ENCODE measurements at places on chromosomes 11 and 22.
A peak's percentile ranks its signal among the peaks of the same experiment; 100 is the strongest.

GRCh38 chr11:25562417-25562816 is 769.5 kb upstream of the ANO3 start:
- DNase-seq: no peak

DNA sequence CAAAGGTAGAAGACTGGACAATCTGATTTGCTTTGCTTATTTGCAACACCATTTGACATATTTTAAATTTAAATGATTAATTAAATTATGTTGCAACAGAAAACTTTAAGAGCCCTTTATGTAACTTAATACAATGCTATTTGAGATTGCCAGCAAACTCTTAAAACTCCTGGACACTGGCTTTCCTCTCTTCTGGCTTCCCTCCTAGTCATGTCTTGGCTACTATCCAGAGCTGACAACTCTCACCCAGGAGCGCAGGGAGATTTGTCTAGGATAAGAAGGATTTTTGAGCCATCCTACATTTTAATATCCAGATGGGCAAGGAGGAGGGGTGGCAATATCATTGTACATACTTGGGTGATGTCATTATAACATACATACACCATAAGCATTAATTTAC is 134.3 kb downstream of the ELP4 start:
- no peak for DNase-seq

GRCh38 chr11:76702336-76703128 is 32.0 kb upstream of the LRRC32 start:
- no peak for DNase-seq

GRCh38 chr11:79040348-79040747 is 400.5 kb downstream of the TENM4 start:
- no peak for DNase-seq

- no peak for DNase-seq
Measured at GRCh38 chr22:27993201-27993635, 74.2 kb upstream of the PITPNB start.

DNA sequence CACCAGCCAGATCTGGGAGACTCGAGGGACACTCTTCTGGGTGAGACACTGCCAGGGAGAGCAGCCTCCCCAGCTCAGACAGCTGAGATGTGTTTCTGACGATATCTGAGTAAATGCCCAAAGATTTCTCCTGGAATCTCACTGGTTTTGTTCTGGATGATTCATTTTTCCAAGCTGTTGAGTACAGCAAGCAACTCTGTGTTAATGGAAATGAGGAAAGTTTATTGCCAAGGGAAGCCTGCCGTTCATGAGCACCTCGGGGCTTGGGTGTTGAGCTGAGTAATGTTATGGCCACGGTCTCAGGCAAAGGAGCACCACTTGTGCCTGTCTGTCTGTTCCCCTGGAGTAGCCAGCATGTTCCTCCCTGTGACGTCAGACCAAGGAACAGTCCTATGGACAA is 1132.4 kb downstream of the BRD1 start:
- DNase-seq: no peak

- peak; percentile 24 for DNase-seq
Measured at GRCh38 chr11:20501971-20502370, 97.4 kb upstream of the SLC6A5 start.

DNA sequence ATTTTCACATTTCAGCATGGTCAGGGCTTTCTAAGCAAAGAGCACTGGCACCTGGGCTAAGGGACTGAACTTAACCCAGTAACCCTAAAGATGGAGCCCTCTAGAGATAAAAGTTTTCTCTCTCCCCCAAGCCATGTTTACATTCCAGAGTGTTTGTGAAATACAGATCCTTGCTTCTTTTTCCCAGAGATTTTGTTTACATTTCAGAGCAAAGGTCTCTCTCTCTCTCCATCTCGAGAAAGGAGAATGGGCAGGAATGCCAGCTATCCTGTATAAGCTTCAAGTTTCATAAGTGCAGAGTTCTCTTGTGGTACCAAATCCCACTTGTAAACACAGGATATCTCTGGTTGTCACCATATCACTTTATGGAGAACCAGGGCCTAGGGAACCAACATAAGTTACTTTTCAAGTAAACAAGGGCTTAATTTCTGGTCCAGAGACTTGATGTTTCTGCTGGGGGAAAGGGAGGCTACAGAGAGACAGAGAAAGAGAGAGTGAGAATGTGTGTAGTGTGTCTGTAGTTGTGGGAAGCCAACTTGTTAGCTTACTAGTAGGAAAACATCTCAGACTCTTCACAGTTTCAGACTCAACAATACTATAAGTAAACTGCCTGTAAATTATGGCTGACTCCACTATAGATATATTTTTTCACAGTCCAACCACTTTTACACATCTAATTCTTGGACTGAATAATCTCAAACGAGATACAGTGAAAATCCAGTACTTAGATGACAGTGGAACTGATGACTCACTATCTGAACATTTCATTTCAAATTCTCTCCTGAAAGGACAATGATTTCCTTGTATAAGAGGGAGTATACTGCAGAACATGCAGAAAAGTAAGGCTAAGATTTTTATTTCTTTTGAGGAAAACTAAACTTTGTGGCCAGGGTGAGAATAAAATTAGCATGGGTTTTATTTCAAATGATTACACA is 76.2 kb downstream of the ARHGAP32 start:
- DNase-seq: no peak

GRCh38 chr11:96095884-96096303 is 172.0 kb upstream of the MTMR2 start:
- no peak for DNase-seq

DNA sequence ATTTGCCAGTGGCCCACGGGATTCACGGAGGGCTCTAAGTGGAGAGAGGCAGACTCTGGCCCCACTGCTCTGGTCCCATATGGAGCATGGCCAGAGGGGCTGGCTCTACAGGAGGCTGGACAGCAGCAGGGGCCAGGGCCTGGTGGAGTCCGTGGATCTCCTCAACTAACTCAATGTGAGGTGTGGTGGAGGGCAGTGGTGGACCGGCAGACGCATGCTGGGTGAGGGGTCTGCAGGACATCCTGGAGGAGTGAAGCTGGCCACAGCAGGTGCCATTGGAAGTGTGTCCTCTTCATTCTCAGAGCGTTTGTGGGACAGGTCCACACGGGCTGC is 15.6 kb downstream of the IGF2 start:
- DNase-seq: no peak

DNA sequence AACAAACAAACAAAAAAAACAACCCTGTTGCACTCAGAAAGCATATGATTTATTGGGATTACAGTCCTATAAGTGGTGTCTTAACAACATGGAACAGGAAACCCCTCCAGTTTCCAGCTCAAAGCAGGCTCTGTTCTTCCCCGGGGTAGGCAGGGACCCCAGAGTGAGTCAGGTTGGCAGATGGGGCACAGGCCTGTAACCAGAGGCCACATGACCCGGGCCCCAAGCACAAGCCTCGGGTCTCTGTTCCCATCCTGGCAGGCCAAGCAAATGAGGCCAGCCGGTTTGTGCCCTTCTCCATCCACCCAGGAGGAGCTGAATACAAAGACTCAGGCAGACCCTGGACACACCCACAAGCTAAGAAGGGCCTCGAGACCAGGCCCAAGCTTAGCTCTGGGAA is 75.8 kb downstream of the NAT10 start:
- DNase-seq: no peak

GRCh38 chr11:67561971-67562619 is 21.5 kb upstream of the GSTP1 start:
- DNase-seq: no peak

Measured in NCI-H748 treated with DMSO at 0.1 percent for 48 hours (cell line).